ENCODE measurements at places on chromosomes 6 and 20.

DNA sequence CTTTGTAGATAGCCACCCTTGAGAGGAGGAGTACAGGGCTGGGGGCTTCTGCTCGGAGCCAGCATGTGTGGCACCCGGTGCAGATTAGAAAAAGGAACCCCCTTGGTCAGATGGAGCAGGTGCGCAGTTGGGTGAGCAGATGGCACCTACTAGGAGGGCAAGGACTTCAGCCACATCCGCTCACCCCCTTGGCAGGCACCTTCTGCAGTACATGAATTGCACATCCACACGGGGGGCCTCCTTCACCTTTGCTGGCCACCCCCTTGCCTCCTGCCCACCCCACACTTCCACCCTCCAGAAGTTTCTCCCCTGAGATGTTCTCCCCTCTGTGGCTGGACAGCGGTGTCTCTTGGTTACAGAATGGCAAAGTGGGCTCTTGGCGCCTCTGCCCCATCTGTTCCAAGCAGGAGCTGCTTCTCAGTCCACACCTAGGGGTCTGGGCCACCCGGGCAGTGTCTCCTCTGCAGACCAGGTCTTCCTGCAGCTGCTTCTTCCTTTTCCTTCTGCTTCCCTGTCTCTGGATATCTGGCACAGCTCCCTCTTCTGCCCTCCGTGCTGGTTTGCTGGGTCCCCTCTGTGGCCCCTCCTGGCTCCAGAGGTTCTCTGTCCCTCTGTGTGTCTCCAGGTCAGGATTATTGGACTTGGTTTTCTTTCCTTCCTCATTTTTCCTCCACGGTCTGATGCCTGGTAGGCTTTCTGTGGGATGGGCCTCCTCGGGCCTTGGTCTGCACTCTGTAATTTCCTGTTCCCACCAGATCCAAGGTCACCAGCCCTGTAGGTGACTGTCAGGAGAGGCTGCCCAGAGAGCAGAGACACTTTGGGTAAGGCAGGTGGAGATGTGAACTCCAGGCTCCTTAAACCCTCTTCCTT lies 4.1 kb downstream of the MDFI start:
- DNase-seq, result no peak

- DNase-seq, result no peak
Measured at GRCh38 chr20:61909028-61909427, 156.7 kb downstream of the TAF4 start.

DNA sequence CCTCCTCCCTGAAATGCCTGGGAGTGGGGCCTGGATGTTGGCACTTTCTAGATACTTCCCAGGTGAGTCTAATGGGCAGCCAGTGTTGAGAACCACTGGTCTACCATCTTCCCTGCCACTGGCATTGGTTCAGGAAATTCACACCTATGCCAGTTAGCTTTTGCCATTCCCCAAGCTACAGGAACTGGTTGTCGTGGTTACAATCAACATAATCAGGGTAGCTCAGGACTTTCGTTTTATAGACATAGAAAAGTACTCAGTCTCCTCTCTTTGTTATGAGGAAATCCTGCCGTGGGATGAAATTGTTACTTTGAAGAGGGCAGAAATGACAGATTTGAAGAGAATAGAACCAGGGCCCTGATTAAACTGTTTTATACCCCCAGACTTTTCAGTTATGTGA lies 127.9 kb upstream of the FOXO3 start:
- DNase-seq, result no peak

GRCh38 chr6:81362246-81362645 lies 390.2 kb downstream of the TENT5A start:
- no peak for DNase-seq

GRCh38 chr6:106546691-106547414 lies 82.4 kb downstream of the RTN4IP1 start:
- DNase-seq, result no peak

- DNase-seq, result no peak
Measured at GRCh38 chr6:117169064-117169665, 96.2 kb upstream of the VGLL2 start.

GRCh38 chr6:2204272-2204671 lies 41.1 kb downstream of the GMDS start:
- DNase-seq, result no peak

GRCh38 chr20:60694763-60695162 lies 557.3 kb upstream of the CDH4 start:
- no peak for DNase-seq
